Calu3 (cell line): ENCODE measurements at places on chromosomes 16 and 17.

- no peak for DNase-seq
Measured at GRCh38 chr16:72427051-72427782, 255.3 kb upstream of the PMFBP1 start.

- no peak for DNase-seq
Measured at GRCh38 chr16:6926762-6927161, 405.9 kb upstream of the RBFOX1 start.

- DNase-seq = no peak
Measured at GRCh38 chr17:18992454-18993130, 12.0 kb downstream of the FAM83G start.

DNA sequence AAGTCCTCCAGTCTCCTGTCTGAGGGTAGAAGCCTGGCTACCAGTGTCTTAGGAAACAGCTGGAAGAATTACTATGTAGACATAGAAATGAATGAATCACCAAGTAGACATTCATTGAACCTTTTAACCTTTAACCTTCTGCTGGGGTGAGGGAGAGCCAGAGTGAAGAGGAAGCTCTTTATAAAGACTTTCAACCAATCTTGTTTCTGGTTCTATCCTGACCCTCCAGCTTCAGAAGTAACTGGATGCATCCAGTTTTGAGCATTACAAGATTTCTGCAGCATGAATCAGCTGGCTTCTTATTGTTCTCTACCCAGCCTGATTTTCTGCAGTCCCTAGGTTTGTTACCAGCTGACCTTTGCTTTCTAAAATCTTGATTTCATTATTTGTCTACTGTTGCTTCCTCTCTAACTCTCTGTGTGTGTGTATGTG, 8.5 kb downstream of the TEKT1 start:
- DNase-seq = no peak

DNA sequence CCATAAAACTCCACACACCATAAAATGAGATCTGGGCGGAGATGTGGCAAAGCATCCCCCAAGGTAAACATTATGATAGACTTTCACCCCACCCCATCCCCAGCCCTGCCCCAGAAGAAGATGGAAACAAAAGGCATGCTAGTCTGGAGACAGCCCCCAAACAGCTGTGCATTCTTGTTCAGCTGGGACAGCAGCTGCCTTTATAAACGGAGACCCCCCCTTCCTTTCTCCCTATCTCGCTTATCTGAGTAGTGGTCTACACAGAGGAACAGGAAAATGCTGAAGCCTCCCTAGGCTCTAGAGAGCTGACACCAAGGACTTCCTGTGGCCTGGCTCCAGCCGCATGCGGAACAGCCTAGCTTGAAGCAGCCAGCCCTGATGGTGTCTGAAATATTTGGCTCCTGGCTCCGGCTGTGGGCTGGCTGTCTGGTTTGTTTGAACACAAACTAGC, 190.3 kb upstream of the ANKFN1 start:
- DNase-seq = no peak

GRCh38 chr17:56826611-56827414, 6.9 kb downstream of the C17orf67 start:
- no peak for DNase-seq

- DNase-seq = no peak
Measured at GRCh38 chr17:83127431-83128160, 48.2 kb downstream of the METRNL start.

DNA sequence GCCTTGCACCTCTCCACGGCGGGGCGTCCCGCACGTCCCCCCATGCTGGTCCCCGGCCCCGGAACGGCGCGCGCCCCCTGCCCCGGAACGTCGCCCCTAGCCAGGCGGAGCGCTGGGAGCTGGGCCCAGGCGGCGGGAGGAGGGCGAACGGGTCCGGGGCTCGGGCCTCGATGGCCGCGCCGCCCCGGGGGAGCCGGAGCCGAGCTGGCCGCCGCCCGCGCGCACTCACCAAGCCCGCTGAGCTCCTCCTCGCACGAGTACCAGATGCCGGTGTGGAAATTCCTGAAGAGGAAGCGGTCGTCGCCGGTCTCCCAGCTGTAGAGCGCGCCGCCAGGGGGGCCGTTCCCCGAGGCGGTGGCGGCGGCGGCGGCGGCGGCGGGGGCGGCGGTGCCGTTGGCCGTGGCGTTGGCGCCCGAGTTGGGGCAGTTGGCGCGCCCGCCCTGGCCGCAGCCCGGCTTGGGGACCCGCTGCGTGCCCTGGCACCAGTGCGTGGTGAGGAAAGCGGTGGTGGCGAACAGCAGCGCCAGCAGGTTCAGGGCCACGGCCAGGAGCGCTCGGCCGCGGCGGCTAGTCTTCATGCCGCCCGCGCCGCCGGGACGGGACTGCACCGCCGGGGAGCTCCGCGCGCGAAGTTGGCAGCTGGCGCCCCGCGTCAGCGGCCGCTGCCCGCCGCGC, 530 bp downstream of the GSG1L start:
- DNase-seq = no peak

DNA sequence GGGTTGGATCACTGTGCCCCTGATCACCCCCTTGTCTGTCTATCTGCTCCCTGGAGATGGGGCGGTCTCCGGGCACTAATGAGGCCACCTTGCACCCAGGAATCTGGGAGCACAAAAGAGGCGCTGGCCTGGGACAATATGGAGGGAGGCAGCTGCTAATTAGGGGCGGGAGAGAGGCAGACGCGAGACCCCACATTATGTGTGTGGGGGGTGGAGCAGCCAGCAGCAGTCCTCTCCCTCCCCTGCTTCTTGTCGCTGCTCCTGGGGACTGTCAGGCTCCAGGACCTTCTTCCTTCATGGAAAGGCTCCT, 324 bp upstream of the HCRT start:
- DNase-seq = no peak

DNA sequence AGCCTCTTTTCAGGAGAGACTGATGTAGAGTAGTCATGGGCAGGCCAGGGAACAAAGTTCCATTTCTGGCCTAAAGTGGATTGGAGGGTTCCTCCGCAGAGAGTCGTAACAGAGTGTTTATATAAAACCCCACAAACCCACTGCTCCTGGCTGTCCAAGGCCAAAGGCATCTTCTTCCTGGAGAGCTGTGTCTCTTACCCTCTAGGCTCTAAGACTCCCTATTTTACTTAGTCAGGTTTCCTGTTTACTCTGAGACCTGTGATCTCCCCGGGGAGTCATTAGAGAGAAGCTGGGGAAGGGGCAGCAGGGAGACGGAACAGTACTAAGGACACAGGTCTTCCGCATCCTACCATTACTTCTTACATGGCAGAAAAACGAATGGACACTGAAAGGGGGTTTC, 69.5 kb downstream of the HIC1 start:
- no peak for DNase-seq

DNA sequence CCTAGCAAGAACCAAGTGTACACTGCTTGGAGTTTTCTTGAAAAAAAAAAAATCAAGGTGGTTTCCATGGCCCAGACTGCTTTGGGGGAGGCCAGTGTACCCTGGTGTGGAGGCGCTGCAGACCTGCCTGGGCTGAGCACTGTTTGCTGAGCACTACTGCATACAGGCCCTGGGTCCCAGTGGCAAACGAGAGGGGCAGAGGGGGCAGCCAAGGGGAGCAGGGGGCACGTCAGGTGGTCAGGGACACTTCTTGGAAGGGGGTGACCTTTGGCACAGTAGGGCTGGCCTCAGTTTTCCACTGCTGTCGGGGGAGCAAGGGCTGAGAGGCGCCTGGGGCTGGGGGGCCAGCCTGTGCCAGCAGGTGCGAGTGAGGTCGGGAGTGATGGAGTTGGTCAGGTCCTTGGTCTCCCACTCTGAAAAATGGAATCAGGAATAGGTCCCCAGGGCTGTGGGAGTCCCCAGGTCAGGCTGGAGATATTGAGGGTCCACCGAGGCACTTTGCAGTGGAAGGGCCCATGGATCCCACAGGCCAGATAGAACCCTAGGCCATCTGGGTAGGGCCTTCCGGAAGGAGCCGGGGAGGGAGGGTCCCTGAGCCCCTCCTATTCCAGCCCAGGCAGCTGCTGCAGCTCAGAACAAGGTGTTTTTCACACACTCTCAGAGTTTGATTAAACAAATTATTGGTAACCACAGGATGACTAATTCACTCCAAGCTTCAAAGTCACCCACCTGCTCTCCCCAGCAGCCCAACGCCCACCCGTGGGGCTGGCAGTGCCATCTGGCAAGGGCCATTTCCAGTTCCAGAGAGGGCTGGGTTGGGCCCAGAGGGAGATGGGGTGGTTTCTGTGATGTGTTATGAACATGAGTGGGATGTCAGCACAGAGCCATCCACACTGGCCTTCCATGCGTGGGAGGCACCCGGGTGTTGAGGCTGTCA, 3.5 kb downstream of the ZFPM1 start:
- no peak for DNase-seq

- DNase-seq = peak; percentile 8
Measured at GRCh38 chr17:5035315-5035714, at the start of gene SLC52A1. TSS of gene SLC52A1 (minus strand) at chr17:5035426. CDS start at chr17:5034606, 820 bp downstream.

GRCh38 chr17:5237541-5238016, 2.9 kb upstream of the SCIMP start:
- peak; percentile 57 for DNase-seq

DNA sequence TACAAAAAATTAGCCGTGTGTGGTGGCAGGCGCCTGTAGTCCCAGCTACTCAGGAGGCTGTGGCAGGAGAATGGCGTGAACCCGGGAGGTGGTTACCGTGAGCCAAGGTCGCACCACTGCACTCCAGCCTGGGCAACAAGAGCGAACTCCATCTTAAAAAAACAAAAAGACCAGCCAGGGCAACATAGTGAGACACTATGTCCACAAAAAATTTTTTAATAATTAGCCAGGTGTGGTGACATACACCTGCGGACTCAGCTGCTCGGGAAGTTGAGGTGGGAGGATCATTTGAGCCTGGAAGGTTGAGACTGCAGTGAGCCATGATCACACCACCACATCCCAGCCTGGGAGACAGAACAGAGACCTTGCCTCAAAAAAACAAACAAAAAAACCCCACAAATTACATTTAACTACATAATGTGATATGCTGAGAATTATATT, 29.1 kb downstream of the FANCA start:
- no peak for DNase-seq

GRCh38 chr17:58517378-58517927, 3.0 kb upstream of the MTMR4 start:
- DNase-seq = no peak

GRCh38 chr17:6374271-6374691, 60.6 kb downstream of the AIPL1 start:
- peak; percentile 46 for DNase-seq

GRCh38 chr17:7241090-7241733, 1.0 kb downstream of the GABARAP start:
- DNase-seq = no peak

- no peak for DNase-seq
Measured at GRCh38 chr16:5015351-5015750, 18.4 kb downstream of the NAGPA start.
